Stimulated activated CD8-positive, alpha-beta memory T cell treated with anti-CD3 and anti-CD28 coated beads, Interleukin-4, amount 100 ng/mL, for 1 hour (primary cell): ENCODE measurements at places on chromosomes 6 and 20.

DNA sequence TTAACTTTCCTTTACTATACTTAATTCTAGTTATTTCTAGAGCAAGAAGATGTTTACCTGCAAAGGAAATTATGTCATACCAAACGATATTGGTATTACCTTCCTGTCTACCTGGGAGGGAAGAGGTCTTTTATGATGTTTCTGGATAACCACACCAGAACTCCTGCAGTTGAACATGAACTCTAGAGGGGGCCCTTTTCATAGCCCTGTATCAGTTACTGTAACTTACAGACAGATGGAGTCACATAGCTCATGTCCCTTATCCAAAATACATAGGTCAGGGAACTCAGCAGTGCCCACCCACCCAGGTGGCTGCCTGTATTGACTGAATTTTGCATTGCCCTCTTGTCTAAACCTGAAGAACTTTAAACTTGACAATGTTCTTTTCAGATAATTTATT lies 35.1 kb upstream of the MYL9 start:
- no peak for DNase-seq

DNA sequence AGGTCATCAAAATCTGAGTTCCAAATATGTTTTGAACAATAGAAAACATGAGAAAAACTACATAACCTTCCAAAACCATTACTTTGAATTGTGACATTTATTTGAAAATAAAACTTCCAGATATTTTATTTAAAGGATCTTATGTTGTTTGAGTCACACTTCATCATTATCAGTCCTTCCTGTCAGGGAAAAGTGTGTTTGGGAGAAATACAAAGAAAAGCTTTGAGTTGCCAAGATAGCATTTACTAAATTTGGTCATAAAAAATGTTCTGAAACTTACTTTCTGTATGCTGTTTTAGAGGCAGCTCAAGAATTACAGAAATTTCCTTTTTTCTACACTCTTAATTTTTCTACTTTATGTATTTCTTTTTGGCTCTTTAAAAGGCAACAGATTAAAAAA lies 208.2 kb upstream of the RIN2 start:
- no peak for DNase-seq

GRCh38 chr6:75273009-75273408 lies 11.6 kb downstream of the TMEM30A start:
- DNase-seq: no peak

DNA sequence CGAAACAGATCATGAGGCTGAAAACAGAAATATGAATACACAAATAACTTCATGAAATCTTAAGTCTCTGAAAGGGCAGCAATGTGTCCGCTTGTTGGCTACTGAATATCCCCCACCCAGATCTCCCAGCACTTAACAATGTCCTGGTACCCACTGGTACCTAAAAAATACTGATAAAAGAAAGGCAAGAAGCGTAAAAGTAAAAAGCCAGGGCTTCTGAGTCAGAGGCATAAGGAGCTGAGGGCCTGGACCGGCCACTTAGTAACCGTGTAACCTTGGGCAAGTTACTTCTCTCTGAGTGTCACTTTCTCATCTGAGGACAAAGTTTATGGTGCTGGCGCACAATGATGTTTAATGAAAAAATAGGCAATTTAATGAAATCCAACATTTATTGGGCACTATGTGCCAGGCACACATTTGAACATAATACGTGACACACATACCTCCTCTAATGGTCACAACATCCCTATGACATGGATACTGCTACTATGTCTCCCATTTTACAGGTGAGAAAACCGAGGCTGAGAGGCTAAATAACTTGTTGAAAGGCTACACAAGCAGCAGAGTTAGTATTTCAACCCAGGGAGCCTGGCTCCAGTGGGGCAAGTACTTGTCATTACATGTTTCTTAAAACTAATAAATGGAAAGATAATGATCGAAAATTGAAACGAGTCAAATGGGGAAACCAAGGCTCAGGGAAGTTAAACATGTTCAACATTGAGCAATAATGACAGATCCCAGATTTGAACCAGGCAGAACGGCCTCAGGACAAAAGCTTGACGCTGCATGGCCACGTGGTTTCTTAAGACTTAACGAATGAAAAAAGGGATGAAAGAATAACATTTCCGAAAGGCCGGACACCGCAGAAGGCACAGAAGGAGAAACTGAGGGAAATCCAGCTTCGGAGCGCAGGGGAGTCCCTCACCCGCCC lies 828 bp downstream of the TP53RK start:
- no peak for DNase-seq

- DNase-seq: no peak
These were observed 91.3 kb upstream of the THEMIS start for GRCh38 chr6:127992144-127992543.

DNA sequence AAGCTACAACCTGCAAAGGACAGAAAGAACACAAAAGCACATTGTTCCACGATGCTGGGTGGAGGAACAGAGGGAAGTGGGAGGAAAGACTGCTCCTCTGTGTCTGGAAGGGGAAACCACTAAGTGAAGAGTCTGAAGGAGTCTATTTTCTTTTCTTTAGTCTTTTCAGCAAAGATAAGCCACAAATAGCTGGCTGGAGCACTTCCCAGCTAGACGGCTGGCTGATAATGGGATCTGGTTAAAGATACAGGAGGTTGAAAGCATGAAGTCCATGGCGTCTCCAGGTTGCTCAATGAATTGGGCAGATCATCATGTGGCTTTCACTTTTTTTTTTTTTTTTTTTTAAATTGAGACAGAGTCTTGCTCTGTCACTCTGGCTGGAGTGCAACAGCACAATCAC lies 154.0 kb upstream of the KCNG1 start:
- DNase-seq: no peak

GRCh38 chr20:39112178-39112743 lies 150.1 kb downstream of the DHX35 start:
- no peak for DNase-seq

- DNase-seq: no peak
These were observed 395.1 kb downstream of the TFAP2B start for GRCh38 chr6:51213811-51214210.

GRCh38 chr6:43702171-43702533 lies 14.6 kb upstream of the MRPS18A start:
- DNase-seq: no peak

DNA sequence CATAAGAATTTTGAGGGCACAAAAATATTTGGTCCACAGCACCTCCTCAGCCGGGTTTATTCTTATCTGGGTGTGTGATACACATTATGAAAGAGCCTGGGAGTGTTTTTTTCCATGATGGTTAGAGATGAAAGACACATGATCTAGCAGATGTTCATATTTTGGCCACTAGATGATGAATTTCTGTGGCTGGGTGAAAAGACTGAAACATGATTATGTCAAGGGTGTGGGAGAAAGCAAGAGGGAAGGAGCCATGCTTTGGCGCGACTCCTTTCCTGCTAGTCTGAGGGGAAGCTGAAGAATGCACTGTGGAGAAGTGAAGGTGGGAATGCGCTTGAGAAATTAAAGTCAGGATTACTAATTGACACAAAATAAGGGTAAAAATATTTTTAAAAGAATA lies 102.3 kb downstream of the SH3BGRL2 start:
- no peak for DNase-seq

- DNase-seq: no peak
These were observed 576.4 kb downstream of the PRKN start for GRCh38 chr6:162151021-162151665.

GRCh38 chr20:39910536-39910935 lies 778.5 kb downstream of the MAFB start:
- DNase-seq: no peak

DNA sequence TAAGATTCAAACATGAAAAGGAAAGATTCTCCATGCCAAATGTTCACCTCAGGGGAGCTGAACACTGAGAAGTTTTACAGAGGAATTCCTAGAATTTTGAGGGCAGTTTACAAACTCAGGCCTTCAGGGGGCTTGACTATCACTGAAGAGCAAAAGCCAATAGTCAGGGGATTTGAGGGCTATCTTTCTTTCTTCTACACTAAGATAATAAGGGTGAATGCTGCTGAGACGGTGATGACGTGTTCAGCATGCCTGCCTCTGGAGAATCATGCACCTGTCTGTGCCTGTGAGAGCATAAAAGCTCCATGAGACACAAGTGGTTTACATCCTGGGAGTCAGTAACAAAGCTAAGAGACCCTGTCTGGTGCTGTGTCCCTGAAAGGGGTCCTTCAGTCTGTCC lies 1085.6 kb downstream of the KIF16B start:
- no peak for DNase-seq

GRCh38 chr6:161418463-161418945 lies 144.6 kb upstream of the AGPAT4 start:
- no peak for DNase-seq

- DNase-seq: no peak
These were observed 548 bp downstream of the PROCR start for GRCh38 chr20:35172434-35172806.

- DNase-seq: no peak
These were observed 45.7 kb downstream of the TSPYL4 start for GRCh38 chr6:116208056-116208785.

- DNase-seq: no peak
These were observed 14.2 kb downstream of the DLGAP4 start for GRCh38 chr20:36320261-36320897.

GRCh38 chr6:88183471-88183870 lies 17.3 kb upstream of the CNR1 start:
- DNase-seq: no peak

DNA sequence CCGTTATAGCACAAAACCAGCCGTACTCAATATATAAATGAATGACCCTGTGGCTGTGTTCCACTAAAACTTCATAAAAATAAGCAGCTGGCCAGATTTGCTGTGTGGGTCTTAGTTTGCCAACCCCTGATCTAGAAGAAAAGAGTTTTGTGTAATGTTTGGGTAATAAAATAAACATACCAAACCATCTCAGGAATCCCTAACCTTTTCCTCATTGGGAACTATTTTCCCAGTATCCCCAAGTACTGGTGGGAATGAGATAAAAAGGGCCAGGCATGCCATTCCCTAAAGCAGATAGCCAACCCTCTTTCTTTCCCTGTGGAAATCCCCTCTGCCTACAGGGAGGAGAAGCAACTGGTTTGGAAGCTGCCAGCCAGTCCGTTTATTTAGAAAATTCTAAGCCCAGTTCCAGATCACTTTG lies 169.1 kb upstream of the AKAP12 start:
- no peak for DNase-seq

- no peak for DNase-seq
These were observed at the start of gene MMP24 for GRCh38 chr20:35226126-35226883. Gene MMP24, plus strand, starts transcription at chr20:35226690. Its CDS starts 49 bp downstream, at chr20:35226739.

DNA sequence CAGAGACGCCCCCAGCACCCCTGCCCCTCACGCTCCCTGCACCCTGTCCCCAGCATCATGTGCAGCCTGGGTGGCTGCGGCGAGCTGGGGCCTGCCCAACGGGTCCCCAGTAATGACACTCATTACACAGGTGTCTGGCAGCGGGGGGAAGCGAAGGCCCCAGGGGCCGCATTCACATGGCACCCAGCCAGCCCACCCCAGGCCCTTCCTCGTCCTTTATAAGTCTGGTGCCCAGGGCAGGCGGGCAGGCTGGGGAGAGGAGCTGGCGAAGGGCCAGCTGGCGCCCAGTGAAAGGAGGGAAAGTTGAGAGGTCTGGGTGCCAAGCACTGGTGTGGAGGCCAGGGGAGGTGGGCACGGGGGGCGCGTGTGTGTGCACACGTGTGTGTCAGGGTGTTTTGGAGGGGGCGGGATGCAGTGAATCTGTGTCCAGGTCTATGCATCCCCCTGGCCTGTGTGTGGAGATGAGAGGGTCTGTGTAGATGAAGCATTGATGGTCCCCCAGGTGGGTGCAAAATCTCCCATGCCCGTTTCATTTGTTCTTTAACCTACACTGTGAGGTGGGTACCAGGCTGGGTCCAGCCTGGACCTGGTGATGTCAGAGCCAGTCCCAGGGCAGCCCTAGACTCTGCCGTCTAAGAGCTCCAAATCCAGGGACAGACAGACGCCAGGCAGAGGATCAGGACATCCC lies 105.3 kb downstream of the CEBPB start:
- no peak for DNase-seq

GRCh38 chr6:121441477-121441876 lies 6.0 kb downstream of the GJA1 start:
- no peak for DNase-seq

- no peak for DNase-seq
These were observed 18.8 kb downstream of the MRAP2 start for GRCh38 chr6:84052204-84052882.

DNA sequence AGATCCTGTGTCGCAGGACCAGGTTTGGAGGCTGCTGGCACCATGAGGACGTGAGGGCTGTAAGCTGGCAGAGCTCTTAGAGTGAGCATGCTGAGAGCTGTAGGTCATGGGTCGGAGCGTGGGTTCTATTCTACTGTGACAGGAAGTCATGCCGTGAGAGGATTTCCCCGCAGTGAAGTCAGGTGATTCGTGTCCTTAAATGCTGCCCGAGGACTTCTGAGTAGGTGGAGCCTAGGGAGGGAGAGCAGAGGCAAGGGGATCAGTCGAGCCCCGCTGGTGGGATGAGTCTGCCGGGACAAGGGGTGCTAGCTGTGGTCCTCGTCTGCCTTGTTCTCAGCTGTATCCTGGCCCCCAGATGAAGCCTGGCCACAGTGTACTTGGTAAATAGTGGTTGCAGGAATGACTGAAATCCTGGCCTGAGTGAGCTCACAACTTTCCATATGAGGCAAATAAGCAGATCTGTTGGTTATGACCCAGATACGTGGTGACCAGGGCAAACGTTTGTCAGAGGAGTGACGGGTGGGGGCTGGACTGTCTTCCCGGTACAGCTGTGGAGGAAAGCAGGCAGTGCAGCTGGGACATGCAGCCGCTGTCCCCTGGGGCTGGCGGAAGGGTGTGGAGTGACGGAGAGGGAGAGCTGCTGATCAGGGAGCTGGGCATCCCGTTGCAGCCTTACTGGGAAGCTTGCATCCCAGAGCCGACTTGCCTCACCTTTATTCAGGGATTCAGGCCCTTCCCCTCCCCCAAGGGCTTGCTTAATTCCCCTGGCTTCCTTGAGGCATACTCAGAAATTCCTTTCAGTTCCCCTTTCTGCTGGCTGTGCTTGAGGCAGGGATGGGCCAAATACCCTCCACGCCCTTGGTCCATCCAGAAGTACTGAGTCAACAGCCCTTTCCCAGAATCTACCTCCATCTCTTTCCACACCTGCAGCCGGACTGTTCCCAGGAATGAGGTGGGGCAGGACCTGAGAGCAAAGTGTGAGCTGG lies 250.9 kb upstream of the RREB1 start:
- DNase-seq: no peak

- DNase-seq: no peak
These were observed 20.6 kb upstream of the FBXO9 start for GRCh38 chr6:53044572-53044971.

- DNase-seq: no peak
These were observed 89.4 kb downstream of the PDE10A start for GRCh38 chr6:165573671-165574070.
